ENCODE measurements at places on chromosomes 11 and 22.

DNA sequence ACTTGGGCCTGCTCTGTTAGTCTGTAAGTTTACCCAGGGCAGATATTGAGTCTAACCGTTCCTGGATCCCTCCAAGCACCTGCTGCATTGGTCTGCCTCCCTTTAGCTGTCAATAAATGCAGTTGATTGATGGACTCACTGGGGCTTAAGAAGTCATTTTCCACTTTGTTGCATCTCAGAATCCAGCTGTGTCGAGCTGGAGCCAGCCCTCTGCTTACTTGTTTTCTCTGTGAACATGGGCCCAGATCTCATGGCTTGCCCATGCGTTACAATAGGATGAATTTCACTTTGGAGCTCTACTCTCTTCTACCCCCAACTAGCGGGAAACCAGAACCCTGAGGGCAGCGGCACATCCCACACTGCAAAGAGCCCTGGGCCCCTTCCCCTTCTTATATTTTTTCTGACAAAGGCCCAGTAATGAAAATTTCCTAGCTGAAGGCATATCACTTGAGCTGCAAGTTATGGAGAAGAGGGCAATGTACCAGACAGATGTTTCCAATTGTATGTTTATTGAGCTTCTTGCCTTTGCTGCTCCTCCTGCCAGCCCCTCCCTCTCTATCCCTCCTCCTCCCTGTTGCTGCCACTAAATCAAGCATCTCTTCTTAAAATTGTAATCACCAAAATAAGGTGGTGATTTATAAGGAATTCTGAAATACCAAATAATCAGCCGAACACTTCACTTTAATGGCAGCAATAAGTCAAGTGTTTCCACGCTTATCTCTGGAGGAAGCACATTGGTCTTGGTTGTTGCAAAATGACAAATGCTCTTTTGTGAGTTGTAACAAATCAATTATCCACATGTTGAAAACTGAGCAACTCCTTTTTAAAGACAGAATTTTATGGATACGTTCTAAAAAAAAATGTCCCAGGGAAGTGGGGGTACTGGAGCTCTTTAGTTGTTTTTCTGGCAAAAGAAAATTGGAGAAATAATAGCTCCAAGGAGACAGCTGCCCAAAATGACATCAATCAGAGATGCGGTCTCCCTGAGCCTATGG, 212.3 kb upstream of the ZBED5 start:
- DNase-seq = no peak

DNA sequence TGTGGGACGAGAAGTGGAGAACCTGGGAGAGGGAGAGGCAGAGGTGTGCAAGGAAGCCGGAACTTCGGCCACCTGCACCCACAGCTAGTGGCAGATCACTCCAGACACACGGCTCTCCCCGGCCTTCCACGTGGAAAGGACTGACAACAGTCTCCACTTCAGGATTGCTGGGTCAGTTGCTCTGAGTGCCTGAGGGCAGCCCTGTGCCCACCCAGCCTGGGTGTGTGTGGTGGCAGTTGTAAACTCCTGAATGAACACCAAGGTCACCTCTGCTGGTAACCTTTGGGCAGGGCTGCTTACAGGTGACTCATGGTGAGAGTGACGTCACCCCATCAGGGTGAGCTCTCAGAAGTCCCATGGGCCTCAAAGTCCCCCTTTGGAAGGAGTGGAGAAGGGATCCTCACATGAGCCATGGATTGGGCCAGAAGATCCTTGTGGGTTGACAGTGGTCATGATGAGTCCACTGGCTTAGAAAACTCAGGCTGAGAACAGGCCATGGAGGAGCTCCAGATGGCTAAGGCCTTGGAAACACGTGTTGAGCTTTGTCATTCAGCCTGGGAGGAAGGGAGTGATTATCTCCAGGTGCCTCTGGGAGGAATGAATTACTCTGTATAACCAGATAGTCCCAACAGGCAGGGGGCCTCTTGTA, 71.3 kb downstream of the BCR start:
- peak; percentile 55 for DNase-seq

DNA sequence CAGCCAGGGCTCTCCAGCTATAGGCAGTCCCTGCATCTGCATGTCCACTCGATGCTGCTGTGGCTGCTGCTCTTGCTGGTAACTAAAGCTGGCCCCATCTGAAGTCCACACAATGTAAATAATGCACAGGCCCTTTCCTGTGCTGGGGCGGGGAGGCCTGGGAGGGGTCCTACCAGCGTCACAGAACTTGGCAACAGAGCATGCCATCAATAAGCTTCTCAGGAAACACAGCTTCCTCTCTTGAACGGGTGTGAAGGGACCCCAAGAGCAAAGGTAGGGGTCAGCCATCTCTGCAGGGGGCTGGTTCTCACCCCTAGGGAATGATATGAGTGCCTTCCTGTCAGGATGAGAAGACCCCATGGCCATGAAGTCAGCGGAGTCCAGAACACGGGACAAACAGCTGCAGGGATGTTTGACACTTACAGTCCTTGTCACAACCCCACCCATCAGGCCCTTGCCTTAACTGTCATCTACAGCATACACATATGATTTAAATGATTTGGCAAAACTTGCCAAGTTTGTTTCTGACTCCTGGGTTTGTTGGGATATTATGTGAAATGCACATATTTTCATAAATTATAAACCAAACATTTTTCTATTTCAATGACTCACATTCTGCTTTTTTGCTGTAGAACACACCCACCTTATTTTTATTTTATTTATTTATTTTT, 39.1 kb upstream of the LYVE1 start:
- no peak for DNase-seq

GRCh38 chr22:45196926-45197605, 33.3 kb downstream of the NUP50 start:
- DNase-seq = no peak

GRCh38 chr11:35907648-35908431, 36.0 kb upstream of the LDLRAD3 start:
- DNase-seq = peak; percentile 81

DNA sequence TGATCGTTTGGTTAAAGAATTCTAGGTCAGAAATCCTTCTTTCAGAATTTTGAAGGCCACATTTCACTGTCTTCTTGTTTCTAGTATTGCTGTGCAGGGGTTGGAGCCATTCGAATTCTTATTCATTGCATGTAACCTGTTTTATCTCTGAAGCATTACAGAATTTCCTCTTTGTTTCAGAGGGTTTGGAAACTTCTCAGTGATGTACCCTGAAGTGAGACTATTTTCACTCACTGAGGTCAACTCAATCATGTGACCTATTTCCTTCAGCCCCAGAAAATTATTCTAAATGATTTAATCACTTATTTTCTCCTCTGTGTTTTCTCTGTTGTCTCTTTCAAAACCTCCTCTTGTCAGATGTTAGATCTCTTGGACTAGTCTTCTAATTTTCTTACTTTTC, 147.8 kb downstream of the ENTHD1 start:
- DNase-seq = no peak

- no peak for DNase-seq
Measured at GRCh38 chr22:25742918-25743708, 1.1 kb downstream of the MYO18B start.

DNA sequence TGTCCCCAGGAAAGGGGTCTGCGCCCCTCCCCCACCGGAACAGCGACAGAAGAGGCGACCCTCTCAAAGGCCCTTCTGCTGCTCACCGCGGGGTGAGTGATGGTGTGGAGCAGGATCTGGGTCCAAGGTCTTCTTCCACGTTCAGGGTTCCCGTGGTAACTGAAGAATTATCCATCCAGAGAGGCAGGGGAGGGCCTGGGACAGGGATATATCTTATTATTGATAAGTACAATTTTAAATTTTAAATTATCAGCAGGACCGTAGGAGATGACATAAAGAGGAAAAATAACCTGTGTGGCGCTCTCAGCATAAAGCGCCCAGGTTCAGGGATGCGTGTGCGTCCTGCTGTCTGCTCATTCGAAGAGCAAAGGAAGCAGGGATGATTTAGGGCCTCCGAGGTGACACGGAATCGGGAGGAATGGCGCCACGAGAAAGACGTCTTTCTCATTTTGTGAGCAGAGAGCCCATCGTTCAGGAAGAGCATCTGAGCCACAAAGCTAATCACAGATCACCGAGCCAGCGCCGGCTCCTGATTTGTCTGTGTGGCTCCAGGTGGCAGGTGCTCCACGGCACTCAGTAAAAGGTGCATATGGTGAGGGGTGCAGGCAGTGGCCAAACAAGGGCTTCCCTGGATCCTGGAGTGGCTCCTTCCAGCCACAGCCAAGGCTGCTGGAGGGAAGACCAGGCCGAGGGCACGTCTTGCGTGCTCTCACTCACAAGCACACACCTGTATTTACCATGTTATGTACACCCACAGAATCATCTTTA, 19.3 kb downstream of the KRTAP5-5 start:
- no peak for DNase-seq

GRCh38 chr22:39721206-39722031, 150.9 kb downstream of the CACNA1I start:
- DNase-seq = no peak

- no peak for DNase-seq
Measured at GRCh38 chr11:12390687-12391110, 13.3 kb downstream of the PARVA start.

GRCh38 chr22:50399751-50400331, 56.7 kb downstream of the PPP6R2 start:
- DNase-seq = peak; percentile 10

DNA sequence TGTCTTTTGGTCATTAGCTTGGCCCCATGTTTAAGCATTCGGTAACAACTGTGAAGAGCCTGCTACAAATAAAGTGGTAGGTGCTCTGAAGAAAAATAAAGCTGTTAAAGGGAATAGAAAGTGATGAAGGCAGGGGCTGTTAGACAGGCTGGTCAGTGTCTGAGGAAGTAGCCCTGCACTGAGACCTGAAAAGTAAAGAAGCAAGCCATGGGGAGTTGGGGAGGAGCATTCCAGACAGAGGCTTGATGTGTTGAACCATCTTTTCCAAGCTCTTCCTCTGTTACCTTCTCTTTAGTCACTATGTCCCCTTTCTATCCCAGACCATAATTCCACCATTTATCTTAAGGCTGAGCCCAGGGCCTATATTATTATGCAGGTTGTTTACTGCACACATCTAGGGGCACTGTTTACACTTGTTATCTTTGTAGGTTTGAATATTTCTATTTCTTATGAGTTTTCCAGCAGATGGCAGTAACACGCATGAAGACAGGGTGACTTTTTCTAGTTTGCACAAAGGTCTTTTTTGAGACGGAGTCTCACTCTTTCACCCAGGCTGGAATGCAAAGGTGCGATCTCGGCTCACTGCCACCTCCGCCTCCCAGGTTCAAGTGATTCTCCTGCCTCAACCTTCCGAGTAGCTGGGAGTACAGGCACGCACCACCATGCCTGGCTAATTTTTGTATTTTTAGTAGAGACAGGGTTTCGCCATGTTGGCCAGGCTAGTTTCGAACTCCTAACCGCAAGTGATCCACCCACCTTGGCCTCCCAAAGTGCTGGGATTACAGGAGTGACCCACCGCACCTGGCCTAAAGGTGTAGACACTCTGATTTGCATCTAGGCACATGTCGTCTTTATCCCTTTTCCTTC, 23.0 kb downstream of the ZFTA start:
- DNase-seq = peak; percentile 33

GRCh38 chr11:83205608-83206185, 12.2 kb downstream of the ANKRD42 start:
- no peak for DNase-seq

GRCh38 chr11:48036011-48036410, 55.7 kb downstream of the PTPRJ start:
- no peak for DNase-seq

GRCh38 chr11:94010136-94010535, 11.0 kb upstream of the HEPHL1 start:
- peak; percentile 80 for DNase-seq

- no peak for DNase-seq
Measured at GRCh38 chr22:32837803-32838202, 36.3 kb downstream of the TIMP3 start.

GRCh38 chr11:30581675-30582074, 4.5 kb downstream of the MPPED2 start:
- DNase-seq = no peak

- peak; percentile 6 for DNase-seq
Measured at GRCh38 chr11:68950270-68950669, 30.5 kb downstream of the MRGPRD start.

DNA sequence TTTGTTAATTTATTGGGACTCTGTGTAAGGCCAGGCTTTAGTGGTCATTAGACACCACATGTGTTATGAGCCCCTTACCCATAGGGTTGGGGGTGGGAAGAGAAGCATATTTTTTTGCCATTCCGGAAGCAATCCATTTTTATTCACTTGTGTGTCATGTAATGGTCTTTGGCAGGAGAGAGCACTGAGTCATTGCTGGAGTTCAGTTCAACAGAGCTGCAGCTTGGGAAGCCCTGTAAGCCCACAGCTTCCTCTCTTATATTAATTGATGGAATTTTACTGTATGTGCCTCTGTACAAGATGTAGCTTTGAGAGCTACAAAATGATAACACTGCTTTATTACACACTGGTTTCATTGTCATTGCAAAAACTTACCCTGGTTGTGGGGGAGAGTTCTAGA, 177.3 kb upstream of the SORL1-AS1 start:
- DNase-seq = peak; percentile 67

- DNase-seq = no peak
Measured at GRCh38 chr22:16972311-16972710, 35.7 kb downstream of the GAB4 start.

GRCh38 chr22:46931881-46932280, 169.4 kb downstream of the TBC1D22A start:
- DNase-seq = peak; percentile 60

- DNase-seq = no peak
Measured at GRCh38 chr22:49937758-49938564, 19.5 kb downstream of the CRELD2 start.

- no peak for DNase-seq
Measured at GRCh38 chr11:64742889-64743590, 902 bp downstream of the RASGRP2 start.

DNA sequence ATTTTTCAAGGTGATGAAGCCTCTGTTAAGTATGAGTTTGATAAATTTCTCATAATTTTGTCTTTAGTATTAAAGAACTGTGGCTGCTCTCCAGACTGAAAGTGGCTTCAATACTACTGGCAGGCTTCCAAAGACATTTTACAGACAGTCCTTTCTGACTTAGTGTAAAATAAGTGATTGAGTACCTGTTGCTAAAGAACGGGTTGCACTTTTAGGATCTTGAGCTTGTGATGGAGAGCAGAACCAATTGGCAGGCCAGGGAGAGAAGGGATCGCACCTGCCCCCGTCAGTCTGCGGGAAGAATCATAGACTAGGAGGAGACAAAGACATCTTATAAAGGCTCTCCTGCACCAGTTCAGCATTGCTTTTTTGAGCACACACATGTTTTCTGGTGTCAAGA, 4.4 kb downstream of the NCAM1 start:
- no peak for DNase-seq

All from bronchial epithelial cell (primary cell).